Daoy (cell line): ENCODE measurements at places on chromosomes 1 and 21. TPM values are rescaled to one million over a fixed set of nuclear protein-coding genes. Genes with fewer than 3 reads are reported as not detected.

C21orf58 gene
- 12.4 and 16.9 TPM in 2 replicates for total RNA-seq

PLPPR5 gene
- 0.03 TPM in 1 of 2 replicates, not detected in the other for total RNA-seq

FNDC7 gene
- under 0.01 TPM in 1 of 2 replicates, not detected in the other for total RNA-seq

DNA sequence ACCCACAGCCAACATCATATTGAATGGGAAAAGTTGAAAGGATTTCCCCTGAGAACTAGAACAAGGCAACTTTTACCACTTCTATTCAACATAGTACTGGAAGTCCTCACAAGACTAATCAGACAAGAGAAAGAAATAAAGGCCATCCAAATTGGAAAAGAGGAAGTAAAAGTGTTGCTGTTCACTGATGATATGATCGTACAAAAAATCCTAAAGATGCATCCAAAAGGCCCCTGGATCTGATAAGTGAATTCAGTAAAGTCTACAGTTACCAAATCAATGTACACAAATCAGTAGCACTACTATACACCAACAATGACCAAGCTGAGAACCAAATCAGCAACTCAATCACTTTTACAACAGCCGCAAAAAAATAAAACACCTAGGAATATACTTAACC lies 28.3 kb downstream of the RAB3GAP2 start:
- DNase-seq: no peak

DNA sequence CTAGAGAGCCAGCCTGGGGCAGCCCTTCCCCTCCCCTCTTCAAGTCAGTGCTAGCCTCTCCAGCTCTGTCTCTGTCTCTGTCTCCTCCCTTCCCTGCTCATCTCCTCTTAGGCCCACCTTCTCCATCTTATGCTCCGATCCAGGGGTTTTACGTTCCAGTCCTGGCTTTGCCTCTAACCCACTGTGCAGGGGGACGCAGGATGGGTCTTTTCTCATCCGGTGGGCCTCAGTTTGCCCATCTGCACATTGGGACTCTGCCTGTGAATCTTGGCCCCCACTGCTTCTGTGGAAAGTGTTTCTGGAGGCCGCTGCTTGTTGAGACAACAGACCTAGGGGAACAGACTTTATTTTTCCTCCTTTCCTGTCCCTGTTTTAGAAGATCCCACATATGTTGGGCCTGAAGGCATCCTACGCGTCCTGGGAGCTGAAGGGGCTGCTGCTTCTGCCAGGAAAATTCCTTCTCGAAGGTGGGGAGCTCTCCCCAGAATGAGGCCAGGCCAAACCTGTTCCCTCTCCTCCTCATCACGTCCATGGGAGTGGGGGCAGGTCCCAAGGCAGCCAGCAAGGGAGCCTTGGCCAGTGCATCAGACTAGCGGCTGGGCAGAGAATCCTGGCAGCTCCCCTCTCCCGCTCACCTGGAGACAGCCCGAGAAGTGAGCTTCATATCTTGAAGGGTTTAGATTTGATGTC lies 99.5 kb upstream of the CSF3R start:
- DNase-seq: no peak

DNA sequence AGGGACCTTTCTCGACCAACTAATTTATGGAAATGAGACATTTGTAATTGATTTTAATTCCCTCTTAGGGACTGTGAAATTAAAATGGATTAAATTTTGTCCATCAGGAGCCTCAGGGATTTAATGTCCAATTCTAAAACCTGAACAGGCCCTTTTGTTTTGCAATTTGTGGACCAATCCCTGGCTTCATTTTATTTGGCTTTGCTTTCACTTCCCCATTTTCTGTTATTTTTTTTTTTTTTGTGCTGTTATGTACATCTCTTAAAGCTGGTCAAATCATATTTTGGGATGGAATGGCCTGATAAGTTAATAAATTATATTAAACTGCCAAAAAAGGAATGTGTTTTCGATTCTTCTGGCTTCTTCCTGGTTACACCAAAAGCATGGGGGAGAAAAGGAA lies 28.9 kb downstream of the ZSCAN20 start:
- DNase-seq: no peak

- no peak for DNase-seq
Observed at GRCh38 chr1:199959775-199960110, 67.8 kb upstream of the NR5A2 start.

- DNase-seq: no peak
Observed at GRCh38 chr1:101394041-101394440, 157.2 kb downstream of the S1PR1 start.

GRCh38 chr1:47226121-47226838 lies 5.7 kb downstream of the TAL1 start:
- no peak for DNase-seq

GRCh38 chr1:176854758-176855745 lies 309.5 kb downstream of the ASTN1 start:
- DNase-seq: no peak

DNA sequence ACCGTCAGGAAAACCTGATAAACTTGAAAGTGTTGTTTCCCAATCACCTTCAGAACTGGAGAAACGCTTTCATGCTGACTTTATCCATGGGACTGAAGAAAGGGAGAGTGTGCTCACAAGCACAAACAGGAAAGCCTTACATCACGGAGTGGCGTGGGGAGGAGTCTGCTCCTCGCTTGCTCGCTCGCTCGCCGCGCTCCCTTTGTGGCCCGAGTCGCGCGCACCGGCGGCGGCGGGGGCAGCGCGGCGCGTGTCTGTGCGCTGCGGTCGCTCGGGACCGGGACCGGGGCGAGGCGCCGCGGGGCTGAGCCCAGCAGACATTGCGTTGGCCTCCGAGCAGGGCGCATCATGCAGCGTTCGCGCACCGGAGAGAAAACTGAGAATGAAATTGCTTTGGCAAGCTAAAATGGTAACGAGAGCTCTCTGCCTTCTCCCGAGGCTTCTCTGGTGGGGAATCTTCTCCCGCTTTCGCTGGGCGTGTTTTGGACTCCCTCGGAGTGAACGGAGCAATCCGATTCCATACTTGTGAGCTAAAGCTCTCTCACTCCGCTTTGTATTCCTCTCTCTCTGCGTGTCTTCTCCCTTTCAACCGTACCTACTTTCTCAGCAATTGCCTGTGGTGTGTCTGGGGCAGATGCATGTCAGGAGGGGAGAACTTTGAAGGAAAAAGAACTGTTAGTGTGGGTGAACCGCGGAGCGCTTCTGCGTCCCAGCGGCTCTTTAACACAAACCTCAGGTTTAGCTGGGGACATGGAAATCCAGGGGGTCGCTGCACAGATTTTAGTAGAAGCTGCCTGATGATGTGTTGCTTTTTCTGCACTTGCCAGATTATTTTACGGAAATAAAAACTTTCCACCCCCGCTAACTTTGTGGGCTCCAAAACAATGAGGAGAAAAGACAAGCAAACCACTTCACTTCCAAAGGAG lies at the start of gene RGL1:
TSS of gene RGL1 (plus strand) at position 205 of the 926 bp plus-strand sequence. CDS start at position 383, 178 bp downstream.
- peak; percentile 68 for DNase-seq

DNA sequence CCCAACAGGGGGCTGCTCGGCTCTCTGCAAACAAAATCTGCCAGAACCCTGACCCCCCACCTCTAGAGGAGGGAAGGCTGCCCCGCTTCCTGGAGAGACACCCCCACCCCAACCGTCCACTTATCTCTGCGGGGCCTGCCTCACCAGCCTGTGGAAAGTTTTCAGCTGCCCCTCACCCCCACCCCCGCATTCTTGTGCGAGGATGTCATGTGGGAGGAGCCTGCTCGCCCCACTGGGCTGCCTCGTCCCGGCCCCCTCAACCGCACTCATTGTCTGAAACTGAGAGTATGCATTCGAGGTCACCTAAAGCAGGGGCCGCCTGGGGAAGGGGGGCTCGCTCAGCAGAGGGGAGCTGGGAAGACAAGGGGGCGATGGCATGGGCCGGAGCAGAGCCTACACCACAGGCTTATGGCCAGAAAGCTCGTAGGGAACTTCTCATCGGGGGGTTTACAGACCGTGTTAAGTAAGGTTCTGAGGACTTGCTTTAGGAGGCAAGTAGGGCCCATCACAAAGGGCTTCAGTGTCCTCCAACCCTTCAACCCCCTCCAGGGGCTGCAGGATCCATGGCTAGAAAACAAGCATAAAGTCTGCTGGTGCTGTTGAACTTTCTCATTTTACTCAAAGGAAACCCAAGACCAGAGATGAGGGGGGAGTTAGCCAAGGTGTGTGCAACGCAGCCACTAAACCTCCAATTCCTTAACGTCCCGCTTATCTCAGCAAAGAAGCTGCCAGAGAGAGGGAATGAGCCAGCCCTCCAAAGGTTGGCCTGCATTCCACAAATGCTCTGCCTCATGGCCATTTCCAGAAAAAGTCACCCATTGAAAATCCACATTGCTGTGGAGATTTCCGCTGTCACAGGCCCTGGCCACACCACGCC lies 9.4 kb downstream of the EPHA2 start:
- peak; percentile 97 for DNase-seq

DNA sequence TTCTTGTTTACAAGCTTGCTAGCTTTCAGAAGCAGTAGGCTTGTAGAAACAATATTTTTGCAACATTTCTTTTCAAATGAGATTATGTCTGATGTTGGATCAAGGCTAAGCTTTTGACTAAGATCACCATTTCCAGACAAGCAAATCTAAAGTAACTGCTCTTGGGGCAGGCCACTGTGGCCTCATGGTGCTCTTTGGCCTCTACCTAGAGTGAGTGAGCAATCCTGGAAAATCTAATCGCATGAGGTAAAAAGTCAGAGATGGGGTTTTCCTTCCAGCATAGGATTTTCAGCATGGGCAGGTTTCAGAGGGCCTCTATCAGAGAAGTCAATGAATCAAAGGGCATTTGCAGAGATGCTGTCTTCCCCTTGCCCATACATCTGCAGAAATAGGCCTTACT lies 331.9 kb downstream of the OMA1 start:
- no peak for DNase-seq
